Glomerular endothelial cell (primary cell): ENCODE measurements at places on chromosomes 7 and 10. TPM values are rescaled to one million over a fixed set of nuclear protein-coding genes. Genes with fewer than 3 reads are reported as not detected.

OR13A1 gene
- total RNA-seq = not detected in 2 replicates

EPHA1 gene
- not detected in 2 replicates for total RNA-seq

SUN3 gene
- 0.64 TPM in 1 of 2 replicates, not detected in the other for total RNA-seq

CALHM2 gene
- total RNA-seq = 12.0 and 14.5 TPM in 2 replicates

FEZF1 gene
- total RNA-seq = not detected in 2 replicates

CASTOR2 gene
- total RNA-seq = 17.7 and 21.3 TPM in 2 replicates

ABCC2 gene
- 0.10 and 0.70 TPM in 2 replicates for total RNA-seq

TFPI2 gene
- 152 and 232 TPM in 2 replicates for total RNA-seq

GJC3 gene
- 0.99 TPM in 1 of 2 replicates, not detected in the other for total RNA-seq
